DMS 273 treated with DMSO at 0.1 percent for 48 hours (cell line): ENCODE measurements at places on chromosomes 16 and 17.
A peak's percentile ranks its signal among the peaks of the same experiment; 100 is the strongest.

GRCh38 chr16:4190712-4191333, 51.1 kb downstream of the SRL start:
- DNase-seq = no peak

GRCh38 chr16:66344533-66345145, 21.9 kb upstream of the CDH5 start:
- DNase-seq = no peak

- DNase-seq = no peak
These were observed 11.6 kb upstream of the METRNL start for GRCh38 chr17:83067718-83068261.

DNA sequence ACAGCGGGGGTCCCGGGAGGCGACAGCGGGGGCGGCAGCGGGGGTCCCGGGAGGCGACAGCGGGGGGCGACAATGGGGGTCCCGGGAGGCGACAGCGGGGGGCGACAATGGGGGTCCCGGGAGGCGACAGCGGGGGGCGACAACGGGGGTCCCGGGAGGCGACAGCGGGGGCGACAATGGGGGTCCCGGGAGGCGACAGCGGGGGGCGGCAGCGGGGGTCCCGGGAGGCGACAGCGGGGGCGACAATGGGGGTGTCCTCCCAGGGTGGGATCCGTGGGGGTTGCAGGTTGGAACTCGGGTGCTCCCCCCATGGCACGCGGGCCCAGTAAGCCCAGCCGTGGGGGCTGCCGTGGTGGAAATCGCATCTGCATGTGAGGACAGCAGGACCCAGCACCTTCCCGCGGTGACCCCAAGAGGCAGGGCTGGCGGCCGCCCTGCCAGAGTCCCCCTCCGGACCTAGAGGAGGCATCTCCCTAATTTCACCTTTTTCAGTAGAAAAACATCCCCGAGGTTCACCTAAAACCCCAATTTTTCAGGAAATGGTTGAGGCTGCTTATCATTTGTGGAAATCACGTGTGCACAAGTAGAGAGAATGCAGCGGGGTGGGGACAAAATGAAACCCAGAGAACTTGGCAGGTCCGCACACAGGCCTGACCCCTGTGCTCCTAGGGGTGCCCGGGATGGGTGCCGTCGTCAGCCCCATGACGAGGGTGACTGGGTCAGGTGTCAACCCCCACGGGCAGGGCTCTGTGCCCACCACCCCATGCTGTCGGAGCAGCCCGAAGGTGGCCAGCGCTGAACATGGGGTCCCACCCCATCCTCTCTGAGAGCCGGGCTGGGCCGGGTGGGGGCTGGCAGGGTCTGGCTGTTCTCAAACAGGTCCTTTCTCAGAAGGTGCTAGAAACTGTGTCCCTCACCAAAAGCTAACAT, 10.5 kb upstream of the METRNL start:
- no peak for DNase-seq

GRCh38 chr17:61442136-61442775, 10.0 kb upstream of the TBX4 start:
- no peak for DNase-seq

DNA sequence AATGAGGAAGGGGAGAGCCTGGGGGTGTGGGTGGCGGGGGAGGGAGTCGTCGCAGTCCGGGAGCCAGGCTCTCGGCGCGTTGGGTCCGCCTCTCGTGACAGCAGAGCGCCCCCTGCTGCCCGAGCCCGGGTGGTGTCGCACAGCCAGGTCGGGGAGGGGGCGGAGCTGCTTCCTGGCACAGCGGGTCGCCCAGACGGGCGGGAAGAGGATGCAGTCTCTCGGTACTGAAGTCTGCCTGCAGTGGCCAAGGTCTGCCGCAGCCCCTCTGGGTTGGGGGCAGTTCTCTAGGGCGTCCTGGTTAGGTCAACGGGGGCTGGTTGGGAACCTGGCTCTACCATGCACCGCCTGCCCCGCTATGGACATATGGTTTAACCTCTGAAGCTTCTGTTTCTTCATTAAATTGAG, 38.2 kb upstream of the CCDC182 start:
- no peak for DNase-seq

DNA sequence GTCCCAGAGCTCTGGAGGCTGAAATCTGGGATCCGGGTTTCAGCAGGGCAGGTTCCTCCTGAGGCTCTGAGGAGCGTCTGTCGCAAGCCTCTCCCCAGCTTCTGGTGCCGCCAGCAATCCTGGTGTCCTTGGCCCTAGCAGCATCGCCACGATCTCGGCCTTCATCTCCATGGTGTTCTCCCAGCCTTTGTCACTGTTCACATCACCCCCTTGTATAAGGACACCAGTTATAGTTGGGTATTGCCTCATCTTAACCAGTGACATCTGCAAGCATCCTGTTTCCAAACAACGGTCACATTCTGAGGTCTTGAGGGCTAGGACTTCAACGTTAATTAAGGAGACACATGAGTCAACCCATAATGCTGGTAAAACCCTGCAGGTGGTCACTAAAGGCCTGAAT, 2.8 kb upstream of the PPP1R27 start:
- DNase-seq = no peak

DNA sequence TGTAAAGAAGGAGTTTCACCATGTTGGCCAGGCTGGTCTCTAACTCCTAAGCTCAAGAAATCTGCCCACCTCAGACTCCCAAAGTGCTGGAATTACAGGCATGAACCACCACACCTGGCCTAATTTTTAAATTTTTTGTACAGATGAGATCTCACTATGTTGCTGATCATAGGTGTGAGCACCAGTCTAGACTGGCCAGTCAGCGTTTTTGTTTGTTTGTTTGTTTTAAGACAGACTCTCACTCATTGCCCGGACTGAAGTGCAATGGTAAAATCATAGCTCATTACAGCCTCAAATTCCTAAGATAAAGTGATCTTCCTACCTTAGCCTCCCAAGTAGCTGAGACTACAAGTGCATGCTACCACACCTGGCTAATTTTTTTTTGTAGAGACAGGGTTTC, 38.0 kb upstream of the TAOK1 start:
- DNase-seq = no peak

DNA sequence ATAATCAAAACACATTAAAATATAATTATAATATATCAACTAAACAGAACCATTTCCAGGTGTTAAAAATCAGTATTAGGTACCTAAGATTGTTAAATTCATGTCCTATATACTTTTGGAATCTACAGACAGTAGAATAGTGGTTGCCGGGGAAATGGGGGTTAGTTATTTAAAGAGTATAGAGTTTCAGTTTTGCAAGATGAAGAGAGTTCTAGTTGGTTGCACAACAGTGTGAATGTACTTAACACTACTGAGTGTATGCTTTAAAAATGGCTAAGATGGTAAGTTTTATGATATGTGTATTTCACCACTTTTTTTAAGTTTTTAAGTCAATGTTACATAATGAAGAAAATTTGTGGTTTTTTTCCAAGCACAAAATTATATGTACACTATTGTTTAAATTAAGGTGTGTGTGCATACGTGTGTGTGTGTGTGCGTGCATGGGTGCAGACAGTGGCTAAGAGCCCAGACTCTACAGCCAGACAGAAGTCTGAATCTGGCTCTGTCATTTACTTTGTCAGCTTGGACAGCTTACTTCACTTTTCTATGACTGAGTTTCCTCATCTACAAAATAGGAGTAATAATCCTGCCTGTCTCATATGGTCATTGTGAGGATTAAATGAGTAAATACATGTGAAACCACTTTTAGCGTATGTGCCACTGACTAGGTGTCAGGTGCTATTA, 25.3 kb upstream of the PHAF1 start:
- no peak for DNase-seq

DNA sequence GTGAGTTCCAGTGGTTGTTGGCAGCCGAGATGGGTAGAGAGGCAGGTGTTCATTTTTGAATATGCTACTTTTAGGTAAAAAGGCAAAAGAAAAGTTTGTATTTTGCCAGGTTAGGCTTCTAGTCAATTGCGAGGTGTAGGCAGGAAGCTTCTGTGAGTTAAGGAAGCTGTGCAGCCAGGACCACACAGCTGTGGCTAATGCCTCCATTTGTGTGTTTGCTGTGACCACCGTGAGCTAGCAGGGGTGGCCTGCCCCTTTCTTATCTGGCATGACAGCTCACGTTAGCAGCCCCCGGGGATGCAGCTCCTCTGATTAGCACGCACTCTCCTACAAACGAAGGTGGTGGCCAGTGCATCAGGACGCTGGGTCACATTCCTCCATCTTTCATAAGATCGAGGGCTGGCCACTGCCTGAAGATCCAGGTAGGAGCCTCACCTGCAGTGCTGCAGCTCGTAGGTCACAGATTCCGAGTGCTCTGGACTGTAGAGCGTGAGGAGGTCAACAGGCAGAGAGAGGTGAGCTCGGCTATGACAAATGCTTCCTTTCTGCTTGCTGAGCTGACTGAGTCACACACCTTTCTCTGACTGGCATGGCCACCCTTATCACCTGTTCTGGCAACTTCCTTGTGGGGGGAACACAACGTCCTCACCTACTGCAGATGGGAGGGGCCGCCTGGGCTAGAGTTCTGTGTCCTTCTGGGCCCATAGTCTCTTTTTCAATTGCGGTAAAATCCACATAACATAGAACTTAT, 244.4 kb downstream of the HS3ST3B1 start:
- DNase-seq = no peak

- DNase-seq = no peak
These were observed at the start of gene CTRB2 for GRCh38 chr16:75206749-75207451. Gene CTRB2 (minus strand): TSS chr16:75207161. CDS start chr16:75207141, 20 bp downstream.

DNA sequence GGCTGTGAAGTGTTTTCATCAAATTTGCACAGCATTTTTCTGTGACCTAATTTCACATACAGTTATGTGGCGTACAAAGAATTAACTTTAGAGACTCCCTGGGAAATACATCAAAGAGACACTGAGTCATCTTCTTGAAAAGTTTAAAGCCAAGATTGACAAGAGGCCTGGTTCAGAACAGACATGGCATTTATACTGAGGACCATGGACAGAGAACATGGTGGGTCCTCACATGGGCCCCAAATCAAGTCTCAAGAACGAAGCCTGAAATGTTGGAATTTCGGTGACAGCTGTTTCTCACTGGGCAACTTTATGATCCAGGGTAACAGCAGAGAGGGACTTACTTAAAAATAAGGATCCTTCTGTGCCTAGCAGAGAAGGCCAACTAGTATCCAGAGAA, 311.5 kb upstream of the KCNJ16 start:
- no peak for DNase-seq

GRCh38 chr17:35448899-35449227, 297 bp upstream of the SLFN13 start:
- no peak for DNase-seq

GRCh38 chr17:49114703-49115102, 17.9 kb upstream of the B4GALNT2 start:
- no peak for DNase-seq

- peak; percentile 23 for DNase-seq
These were observed 140.6 kb downstream of the CLEC16A start for GRCh38 chr16:11084876-11085485.

DNA sequence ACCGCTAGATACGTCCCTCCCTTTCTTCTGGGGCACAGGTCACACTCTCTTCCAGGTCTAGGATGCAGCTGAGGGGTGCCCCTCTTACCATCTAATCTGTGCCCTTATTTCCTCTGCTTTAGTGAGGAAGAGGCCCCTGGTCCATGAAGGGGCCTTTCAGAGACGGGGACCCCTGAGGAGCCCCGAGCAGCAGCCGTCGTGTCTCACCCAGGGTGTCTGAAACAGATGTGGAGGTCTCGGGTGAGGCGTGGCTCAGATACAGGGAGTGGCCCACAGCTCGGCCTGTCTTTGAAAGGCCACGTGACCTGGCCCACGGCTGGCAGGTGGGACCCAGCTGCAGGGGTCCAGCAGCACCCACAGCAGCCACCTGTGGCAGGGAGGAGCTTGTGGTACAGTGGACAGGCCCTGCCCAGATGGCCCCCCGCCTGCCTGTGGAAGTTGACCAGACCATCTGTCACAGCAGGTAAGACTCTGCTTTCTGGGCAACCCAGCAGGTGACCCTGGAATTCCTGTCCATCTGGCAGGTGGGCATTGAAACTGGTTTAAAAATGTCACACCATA, 15.6 kb downstream of the SCGB1C2 start:
- no peak for DNase-seq

- no peak for DNase-seq
These were observed 9.6 kb downstream of the ACE start for GRCh38 chr17:63486317-63487013.

- DNase-seq = no peak
These were observed 9.2 kb downstream of the MINK1 start for GRCh38 chr17:4842376-4842775.

GRCh38 chr17:72604518-72604917, 483.7 kb downstream of the SOX9 start:
- DNase-seq = no peak

- no peak for DNase-seq
These were observed 224.8 kb downstream of the KATNIP start for GRCh38 chr16:27774779-27775178.

GRCh38 chr17:41322903-41323895, 7.7 kb upstream of the KRTAP17-1 start:
- no peak for DNase-seq

- no peak for DNase-seq
These were observed 82.5 kb upstream of the TNRC6C start for GRCh38 chr17:77875881-77876509.

GRCh38 chr17:39026980-39027451, 59.8 kb upstream of the FBXO47 start:
- no peak for DNase-seq

GRCh38 chr17:74217888-74218287, 4.5 kb downstream of the TTYH2 start:
- no peak for DNase-seq

DNA sequence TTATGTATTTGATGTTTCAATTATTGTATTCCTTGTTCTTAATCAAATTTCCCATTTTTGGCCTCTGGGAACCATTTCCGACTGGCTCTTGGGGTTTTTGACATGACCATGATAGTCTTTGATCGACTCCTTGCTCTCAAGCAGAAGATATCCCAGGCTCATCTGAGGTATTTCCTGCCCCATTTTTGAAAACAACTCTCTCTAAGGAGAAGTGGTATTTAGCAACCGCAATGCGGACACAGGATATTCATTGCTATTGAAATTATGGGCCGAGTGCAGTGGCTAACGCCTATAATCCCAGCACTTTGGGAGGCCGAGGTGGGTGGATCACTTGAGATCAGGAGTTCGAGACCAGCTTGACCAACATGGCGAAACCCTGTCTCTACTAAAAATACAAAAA, 5.5 kb downstream of the TANGO6 start:
- DNase-seq = no peak

GRCh38 chr17:81394377-81394920, 808 bp upstream of the BAHCC1 start:
- DNase-seq = no peak

DNA sequence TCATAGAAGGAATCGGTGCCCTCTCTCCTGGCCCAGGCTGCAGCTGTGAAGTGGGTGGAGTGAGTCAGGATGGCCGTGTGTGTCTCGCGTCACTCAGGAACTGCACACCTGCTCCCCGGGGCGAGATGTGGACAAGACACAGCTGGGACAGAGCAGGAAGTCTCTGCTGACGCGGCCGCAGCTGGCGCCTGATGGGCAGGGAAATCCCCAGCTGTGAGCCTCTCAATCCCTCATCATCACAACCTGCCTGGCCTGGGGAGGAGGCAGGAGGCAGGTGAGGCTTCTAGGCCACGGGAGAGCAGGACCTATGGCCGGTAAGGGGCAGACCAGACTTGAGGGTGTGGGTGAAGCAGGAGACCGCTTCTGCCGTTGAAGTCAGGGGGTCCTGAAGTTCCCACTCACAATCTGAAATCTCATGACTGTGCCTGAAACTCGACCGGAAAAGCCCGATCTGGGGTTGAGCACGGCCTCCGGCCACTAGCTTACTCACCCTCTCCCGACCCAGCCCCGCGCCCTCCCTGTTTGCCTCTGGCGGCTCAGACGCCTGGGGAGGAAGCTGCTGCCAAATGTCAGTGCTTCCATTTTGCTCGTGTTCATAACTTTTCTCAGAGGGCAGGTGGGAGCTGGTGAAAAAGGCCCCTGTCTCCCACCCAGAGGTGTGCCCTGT, 1.1 kb upstream of the TRPV3 start:
- DNase-seq = no peak
